ENCODE measurements at places on chromosomes 13 and 19. TPM values are rescaled to one million over a fixed set of nuclear protein-coding genes. Genes with fewer than 3 reads are reported as not detected.

DNA sequence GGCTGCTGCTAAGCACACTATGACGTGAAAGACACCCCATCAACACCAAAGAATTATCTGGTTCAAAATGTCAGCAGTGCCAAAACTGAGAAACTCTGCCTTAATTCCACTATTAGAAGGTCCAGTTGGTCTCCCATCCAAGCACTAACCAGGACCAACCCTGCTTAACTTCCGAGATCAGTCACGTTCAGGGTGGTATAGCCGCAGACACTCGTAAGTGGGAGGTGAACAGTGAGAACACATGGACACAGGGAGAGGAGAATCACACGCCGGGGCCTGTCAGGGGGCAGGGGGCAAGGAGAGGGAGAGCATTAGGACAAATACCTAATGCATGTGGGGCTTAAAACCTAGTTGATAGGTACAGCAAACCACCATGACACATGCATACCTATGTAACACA is 83.4 kb downstream of the C13orf42 start:
- no peak for DNase-seq

DNA sequence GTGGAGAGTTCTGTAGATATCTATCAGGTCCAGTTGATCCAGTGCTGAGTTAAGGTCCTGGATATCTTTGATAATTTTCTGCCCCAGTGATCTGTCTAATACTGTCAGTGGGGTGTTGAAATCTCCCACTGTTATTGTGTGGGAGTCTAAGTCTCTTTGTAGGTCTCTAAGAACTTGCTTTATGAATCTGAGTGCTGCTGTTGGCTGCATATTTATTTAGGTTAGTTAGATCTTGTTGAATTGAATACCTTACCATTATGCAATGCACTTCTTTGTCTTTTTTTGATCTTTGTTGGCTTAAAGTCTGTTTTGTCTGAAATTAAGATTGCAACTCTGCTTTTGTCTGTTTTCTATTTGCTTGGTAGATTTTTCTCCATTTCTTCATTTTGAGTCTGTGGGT is 15.4 kb downstream of the AP1M1 start:
- DNase-seq = no peak

Gene C1QTNF9
- total RNA-seq = 0.99 TPM

Gene ZNF358
- total RNA-seq = 61.1 TPM

Gene SIGLEC7
- 4.5 TPM for total RNA-seq

DNA sequence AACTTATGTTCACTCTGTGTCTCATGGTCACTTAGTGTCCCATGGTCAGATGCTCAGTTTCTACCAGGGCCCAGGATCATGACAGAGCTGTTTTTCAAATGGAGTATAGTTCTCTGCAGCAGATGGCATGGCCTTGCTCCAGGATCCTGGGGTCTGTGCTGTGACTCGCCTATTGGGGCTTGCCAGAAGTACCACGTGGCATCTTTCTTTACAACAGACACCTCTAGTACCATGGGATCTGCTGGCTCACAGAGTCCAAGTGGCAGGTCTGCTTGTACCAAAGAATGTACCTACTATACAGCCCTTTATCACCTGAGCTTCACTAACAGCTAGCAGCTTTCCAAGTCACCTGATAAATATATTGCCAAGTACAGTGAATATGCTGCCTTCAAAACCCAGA is 6.0 kb upstream of the RNF6 start:
- DNase-seq = no peak

Gene SPC24
- 2.9 TPM for total RNA-seq

- no peak for DNase-seq
Measured at GRCh38 chr13:23506071-23506806, 64.0 kb upstream of the TNFRSF19 start.

Gene TTC9B
- not detected for total RNA-seq

Gene NLRP11
- not detected for total RNA-seq

DNA sequence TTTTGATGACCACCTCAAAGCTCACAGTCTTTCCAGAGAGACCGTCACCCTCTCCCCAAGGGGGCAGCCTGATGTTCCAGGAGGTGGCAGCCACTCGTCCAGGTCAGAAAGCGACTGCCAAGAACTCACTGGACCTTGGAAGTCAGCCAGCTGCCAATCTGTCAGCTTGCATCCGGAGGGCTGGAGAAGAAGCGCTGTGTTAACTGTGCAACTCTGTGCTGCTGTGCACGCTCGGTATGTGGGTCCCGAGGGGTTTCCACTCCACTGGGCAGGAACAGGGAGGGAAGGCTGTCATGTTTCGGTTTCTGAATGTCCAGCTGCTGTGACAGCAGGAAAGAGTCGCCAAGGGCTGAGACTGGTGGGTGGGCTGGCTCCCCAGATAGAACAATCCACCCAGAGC is 89.2 kb downstream of the CACNA1A start:
- DNase-seq = no peak

DNA sequence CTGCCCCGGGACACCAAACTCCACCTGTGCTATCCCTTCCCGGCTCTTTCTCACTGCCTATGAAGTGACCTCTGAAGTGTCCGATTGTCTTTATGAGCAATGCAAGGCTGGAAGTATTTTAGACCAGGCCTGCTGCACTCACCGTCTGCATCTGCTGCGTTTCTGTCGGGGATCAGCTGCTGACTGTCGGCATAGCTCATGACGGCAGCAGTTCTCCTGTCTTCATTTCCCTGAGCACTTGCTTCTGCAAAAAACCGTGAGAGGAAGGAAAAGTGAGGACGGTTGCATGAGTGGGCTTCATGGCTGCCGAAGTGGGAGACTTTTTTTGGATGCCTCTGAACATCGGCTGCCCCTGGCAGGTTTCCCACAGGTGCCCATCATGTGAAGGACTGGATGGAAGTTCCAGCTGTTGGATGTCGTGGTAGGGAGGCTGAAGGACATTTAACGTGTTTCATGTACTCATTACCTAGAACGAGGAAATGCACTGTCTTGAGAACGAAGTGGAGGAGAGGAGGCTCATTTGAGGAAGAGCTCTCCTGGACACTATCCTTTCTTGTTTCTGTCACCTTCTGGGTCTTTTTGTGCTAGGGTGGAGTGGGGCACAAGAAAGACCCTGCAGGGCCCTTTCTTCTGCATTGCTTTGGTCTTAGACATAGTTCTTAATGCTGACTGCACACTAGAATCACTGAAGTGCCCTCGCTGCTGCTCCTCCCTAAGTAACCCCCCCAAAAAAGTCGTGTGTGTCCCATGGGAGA is 94.7 kb downstream of the RNASEH2B start:
- no peak for DNase-seq

- DNase-seq = no peak
Measured at GRCh38 chr13:33859691-33860303, 41.8 kb downstream of the RFC3 start.

DNA sequence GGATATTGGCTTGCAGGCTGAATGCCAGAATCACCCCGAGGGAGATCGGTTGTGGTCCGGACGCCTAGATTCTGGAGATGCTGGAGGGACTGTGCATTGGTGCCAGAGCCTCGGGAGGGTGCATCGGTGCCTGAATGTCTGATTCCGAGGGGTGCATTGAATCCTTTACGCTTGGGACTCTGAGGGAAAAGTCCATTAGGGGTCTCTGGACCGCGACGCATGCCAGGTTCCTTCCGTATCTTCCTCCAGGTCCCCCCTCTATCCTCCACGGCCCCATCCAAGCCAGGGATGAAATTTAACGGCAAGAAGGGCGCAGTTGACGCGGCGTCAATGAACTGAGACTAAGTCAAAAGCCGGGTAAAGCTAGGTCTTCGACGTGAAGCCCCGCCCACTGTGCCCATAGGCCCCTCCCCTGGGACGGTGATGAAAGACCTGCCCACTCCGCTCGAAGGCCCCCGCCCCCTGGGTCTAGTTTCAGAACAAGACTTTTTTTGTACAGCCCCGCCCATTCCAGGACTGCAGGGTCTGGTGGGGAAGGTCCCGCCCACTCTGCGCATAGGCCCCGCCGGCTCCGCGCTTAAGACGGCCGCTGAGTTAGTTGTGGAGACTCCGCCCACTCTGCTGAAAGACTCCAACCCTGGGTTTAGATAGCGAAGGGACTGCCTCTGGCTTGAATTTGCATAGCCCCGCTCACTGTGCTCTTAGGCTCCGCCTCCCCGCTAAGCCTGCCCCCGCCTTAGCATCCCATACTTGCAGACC is 737 bp downstream of the ZNF575 start:
- DNase-seq = peak; percentile 100

Gene PCSK4
- 3.1 TPM for total RNA-seq

DNA sequence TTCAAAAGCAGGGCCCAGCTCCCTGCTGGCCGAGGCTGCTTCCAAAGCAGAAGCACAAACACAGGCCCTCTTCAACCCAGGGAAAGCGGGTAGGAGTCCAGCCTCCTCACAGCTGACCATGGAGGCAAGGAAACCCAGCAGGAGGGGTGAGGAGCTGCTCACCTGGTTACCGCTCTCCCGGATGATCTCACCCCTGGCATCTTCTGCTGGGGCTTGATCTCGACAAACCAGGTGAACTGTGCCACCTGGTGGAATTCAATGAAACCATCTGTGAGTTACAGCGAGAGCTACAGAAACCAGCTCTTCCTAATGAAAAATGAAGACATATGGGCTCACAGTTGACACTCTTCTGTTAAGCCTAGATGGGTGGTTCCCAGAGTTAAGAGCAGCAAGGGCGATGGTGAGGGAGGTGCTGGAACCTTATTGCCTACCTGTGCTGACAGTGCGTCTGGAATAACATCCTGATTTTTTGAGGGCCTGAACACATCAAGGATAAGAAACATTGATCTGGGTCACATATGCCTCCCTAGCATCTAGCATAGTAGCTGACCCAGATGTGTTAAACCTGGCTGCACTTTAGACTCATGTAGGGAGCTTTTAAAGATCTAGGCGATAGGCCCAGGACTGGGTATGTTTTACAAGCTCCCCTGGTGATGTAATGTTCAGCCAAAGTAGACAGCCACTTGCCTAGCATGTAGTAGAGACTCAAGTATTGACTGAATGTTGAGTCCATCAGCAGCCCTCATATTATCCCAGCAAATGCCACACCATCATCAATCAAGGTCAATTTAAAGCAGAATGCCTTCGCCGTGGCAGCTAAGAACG is 6.1 kb downstream of the DHRS12 start:
- DNase-seq = no peak

Gene CALR3
- not detected for total RNA-seq

GRCh38 chr13:54029226-54029625 is 1000.6 kb downstream of the OLFM4 start:
- DNase-seq = no peak

Gene SF3A2
- 56.1 TPM for total RNA-seq

Gene KLK7
- not detected for total RNA-seq

GRCh38 chr13:46355901-46356590 is 31.0 kb downstream of the RUBCNL start:
- DNase-seq = no peak

- DNase-seq = no peak
Measured at GRCh38 chr13:51577690-51578089, 6.6 kb upstream of the WDFY2 start.

Gene PDE4A
- total RNA-seq = 30.2 TPM

GRCh38 chr13:20197361-20197834 is 4.7 kb upstream of the GJB2 start:
- no peak for DNase-seq

GRCh38 chr13:93900731-93901130 is 578.8 kb downstream of the DCT start:
- DNase-seq = no peak

GRCh38 chr13:40502236-40502635 is 164.2 kb downstream of the FOXO1 start:
- no peak for DNase-seq

DNA sequence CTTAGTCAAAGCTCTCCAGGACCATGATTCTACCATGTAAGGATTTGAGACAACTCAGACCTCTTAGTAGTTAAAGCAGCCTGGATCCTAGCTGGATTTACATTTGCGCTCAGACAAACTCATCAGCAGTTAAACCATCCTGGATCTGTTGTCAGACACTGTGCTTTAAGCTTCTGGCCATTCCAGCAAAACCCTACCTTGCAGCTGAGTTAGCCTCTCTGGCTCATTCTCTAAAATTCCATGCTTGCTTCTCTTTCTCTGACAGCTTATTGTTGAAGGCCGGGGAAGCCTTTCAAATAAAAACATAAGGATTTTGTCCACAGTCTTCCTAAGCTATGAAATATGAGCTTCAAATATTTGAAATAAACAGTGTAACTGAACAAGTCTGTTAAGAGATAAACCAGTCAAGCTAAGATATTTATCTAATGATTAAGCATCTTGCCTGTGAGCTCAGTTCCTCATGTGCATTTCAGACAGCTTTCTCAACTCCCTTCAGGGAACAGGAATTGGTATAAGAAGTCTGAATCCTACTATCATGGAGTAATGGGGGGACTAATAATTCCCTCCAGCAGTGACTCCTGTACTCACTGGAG is 89.3 kb downstream of the SLAIN1 start:
- DNase-seq = no peak

DNA sequence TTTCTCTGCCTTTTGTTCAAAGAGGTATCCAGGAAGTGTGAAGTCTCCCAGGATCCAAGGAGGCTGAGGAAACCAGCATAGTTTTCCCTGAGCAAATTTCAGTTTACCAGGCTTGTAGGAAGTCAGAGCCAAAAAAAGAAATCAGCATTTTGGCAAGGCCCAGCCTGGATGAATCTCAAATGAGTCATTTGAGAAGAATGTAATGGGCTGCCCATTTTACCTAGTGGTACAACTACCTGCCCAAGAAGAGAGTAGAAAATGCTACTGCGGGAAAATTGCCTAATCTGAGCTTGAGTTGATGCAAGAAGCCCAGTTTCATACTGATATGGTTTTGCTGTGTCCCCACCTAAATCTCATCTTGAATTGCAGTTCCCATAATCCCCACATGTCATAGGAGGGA is 284.1 kb upstream of the ZNF507 start:
- no peak for DNase-seq

DNA sequence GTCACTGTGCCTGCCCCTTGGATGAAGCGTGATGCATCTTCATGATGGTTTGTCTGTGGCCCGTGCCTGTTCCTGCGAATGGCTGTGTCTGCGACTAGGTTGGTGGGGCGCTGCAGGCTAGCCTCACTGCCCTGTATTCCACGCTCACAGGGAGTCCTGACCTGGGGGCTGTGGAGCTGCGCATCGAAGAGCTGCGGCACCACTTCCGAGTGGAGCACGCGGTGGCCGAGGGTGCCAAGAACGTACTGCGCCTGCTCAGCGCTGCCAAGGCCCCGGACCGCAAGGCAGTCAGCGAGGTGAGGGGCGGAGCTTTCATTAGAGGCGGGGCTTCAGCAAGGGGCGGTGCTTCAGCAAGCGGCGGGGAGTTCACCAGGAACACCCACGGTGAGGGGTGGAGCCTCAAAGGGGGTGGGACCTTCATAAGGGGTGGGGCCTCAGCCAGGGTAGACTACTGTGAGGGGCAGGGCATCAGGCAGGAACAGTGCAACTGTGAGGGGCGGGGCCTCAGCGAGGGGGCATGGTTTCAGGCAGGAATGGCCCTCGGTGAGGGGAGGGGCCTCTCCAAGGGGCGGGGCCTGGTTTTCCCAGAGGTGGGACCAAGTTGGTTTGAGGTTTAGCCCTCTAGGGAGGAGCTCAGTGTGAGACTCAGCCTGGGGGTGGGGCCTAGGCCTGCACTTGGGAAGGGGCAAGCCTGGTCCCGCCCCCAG is 17.2 kb downstream of the PKN1 start:
- DNase-seq = peak; percentile 78

DNA sequence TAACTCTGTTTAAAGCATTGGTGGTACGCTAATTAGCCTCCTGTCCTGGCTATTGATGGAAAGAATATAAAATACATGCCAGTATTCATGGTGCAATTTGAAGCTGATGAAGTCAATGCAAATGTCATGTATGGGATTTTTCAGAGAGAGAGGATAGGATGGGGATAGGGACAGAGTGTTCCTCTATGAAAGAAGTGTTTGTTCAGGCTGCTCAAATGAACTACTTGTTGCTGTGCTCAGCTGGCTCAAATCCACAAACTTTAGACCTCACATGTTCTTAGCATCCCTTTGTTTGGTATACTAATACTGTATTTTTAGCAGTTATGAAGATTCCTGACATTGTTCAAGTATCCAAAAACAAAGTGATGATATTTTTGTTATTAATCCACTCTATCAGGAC is 116.5 kb downstream of the SLITRK1 start:
- DNase-seq = no peak
